Right cardiac atrium (tissue), 5 donors: ENCODE measurements at places on chromosomes 1 and 21.

DNA sequence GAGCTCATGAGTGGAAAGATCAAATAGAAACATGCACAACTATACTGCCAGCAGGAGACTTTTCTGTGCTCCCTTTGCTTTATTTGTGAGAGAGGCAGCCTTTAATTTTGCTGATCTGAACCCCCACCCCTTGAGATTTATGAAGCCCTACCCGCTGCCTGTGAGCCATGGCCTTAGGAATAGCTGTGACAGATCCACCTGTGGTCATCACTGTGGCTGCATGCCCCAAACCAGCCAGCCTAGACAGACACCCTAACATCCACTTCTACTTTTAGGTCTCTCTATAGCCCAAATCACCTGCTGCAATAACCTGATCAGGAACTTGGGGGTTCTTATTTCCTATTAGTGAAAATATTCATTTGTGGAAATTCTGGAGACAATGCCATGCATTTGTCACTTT, 196.2 kb downstream of the C1orf94 start:
- DNase-seq = no peak

- DNase-seq = peak; percentile 34
These were observed 3.4 kb upstream of the FALEC start for GRCh38 chr1:150511985-150512660.

DNA sequence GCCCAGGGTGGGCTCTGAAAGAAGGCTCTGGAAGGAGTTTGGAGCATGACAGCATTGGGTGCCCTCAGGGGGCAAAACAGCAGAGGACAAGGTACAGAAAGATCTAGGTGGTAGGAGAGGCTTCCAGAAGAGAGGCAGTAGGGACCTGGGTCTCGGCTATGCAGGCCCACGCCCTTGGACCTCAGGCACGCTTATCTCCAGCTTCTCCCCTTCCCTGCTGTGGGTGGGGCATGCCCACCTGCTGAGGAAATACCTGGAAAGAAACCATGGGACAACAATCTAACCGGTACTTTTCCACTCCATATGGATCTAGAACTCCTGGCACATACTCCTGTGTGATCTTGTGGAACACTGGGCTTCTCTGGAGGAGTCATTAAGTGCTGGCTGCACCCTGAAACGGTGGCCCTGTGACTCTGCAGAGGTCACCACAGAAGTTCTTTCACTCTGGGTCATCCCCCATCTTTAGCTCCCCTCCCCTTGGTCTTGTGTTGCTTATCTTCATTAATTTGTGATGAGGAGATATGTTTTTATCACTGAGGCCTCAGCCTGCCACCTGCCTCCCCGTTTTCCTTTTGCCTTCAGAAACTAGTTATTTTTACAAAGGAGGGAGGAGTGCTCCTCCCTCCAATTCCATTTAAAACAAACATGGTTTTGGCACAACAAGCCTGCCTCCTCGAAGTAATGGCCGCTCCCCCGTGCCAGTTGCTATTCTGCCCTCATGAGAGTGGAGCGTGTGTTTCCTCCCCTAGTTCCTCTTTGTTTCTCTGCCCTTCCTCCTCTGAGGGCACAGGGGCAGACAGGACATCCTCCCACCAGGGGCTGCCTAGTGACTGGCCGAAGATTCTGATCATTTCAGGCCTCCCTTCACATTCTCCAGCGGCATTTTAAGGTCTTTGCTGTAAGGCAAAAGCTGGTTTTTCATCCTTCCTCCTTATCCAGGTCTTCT, 78.0 kb upstream of the ATP5PO start:
- DNase-seq = peak; percentile 58

GRCh38 chr1:173193639-173194038, 13.5 kb downstream of the TNFSF4 start:
- no peak for DNase-seq

DNA sequence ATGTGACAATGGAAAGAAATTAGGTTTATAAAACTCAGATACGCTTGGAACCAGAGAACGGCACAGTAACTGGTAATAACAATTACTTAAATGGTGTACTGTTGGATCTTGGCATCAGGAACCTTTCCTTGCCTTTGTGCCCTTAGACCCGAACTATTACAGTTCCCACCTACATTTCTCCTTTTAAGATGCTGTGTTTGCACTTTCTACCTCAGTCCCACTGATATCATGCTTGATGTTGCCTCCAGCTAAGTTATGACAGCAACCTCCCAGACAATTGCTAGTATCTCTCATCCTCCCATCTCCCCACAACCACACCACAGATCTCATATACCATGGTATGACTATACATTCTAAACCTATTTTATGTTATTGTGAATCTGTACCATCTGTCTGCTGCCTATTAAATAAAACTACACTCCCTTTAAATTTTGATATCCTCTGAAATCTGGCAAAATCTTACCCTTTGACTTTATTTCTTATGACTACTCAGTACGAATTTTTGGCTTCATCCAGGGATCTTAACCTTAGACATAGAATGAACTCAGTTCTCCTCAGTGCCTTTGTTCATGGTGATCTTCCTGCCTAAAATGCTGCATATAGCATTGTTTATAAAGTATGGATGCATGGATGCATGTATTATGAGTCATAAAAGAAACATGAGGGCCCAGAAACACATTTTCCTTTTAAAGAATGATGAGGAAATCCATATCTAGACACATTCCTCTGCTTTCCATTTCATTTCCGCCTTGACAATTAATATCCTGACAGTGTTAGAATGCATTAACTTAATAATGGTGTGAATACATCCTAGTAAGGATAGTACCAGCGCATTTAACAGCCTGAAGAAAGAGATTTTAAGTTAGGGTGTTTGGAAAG, 64.1 kb downstream of the LRRC8D start:
- DNase-seq = no peak

DNA sequence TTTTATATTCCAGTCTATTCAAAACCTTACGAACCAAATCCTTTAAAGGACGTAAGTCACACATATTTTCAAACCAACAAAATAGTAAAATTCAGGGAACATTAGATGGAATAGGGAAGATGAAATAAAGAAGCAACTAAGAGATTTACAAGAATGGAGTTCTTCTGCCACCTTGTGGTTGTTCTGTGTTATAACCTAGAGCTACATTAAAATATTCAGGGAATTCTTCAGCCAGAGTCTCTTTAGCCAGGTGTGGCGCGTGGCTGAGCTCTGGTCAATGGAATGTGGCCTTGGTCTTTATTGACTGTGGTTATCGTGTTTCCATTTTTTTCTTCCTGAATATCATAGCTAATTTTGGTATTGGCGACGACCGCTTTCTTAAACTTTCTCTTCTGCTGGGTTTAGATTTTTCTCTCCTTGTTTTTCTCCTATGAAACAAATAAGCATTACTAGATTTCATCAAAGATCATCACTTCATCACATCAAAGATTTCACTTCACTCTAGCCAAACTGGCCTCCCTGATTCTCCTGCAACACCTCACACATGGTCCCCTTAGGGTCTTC, 221.3 kb downstream of the MRPL39 start:
- DNase-seq = no peak

- peak; percentile 59 for DNase-seq
These were observed 5.0 kb downstream of the SLC22A15 start for GRCh38 chr1:115980998-115981993.

- DNase-seq = no peak
These were observed 184.5 kb upstream of the TNR start for GRCh38 chr1:175927944-175928343.

- DNase-seq = no peak
These were observed 42.8 kb downstream of the SMG7 start for GRCh38 chr1:183515002-183515689.

DNA sequence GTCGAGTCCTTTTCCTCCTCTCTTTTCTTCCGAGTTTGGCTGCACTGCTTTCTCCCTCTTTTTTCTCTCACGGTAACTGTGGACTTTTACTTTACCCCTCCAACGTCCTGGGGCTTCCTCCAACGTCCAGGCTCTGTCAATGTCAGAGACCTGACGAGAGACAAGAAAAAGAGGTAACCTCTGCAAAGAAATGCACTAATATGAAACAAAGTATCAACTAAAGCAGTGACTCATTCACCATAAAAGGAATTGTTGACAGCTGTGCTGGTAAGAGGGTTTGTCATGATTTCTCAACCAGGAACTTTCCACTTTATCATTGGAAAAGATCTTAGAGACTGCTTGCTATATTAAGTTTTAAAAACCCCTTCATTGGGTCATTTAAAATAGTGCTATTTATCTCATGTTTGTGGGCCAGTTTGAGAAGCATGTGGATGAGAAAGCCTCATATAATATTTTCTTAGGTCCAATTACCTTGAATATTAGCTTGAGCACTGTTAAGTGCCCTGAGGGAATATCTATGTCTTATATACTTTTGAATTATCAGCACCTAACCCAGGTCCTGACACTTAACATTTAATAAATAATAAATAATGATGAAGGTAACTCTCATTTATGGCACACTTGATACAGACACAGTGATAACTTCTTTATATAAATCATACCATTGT, at the start of gene GBP2:
TSS of gene GBP2 (minus strand) at position 202 of the 668 bp plus-strand sequence. CDS start 4,148 bp downstream, outside the sequence.
- no peak for DNase-seq

GRCh38 chr1:209756615-209757445, 977 bp downstream of the TRAF3IP3 start:
- peak; percentile 65 for DNase-seq

GRCh38 chr1:180791806-180792205, 120.9 kb upstream of the KIAA1614 start:
- no peak for DNase-seq

- no peak for DNase-seq
These were observed 306.2 kb downstream of the MATN1 start for GRCh38 chr1:30417001-30417700.

- DNase-seq = peak; percentile 58
These were observed 9.7 kb upstream of the COL8A2 start for GRCh38 chr1:36134505-36135329.

GRCh38 chr1:244919320-244920282, 55.3 kb upstream of the HNRNPU start:
- no peak for DNase-seq

- no peak for DNase-seq
These were observed 35.1 kb upstream of the ADORA3 start for GRCh38 chr1:111538343-111539025.

- DNase-seq = no peak
These were observed 16.2 kb downstream of the CCSAP start for GRCh38 chr1:229326601-229327000.

DNA sequence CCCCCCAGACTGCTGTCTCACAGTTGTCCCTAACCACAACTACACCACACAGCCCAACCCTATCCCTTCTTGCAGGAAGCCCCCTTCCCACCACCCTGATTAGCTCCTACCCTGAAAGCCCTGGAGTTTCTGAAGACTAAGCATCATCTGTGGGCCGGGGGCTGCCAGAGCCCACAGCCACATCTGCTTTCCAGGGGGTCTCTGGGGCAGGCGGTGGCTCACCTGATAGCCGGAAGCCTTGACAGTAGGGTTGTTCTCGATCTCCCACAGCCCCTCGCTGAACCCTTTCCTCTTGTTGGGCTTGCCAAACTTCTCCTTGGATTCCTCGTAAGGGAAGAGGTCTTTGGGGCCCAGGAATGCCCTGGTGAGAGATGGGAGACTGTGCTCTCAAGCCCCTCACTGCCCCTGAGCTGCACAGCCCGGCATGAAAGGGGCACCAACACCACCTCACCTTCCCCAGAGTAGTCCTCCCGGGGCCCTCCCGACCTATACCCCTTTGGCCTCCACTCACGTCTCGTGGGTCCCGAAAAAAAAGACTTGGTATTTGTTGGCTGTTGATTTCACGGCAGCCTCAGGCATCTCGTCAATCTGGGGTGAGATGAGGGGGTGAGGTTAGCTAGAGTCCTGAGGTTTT, 4.0 kb upstream of the MRPL24 start:
- no peak for DNase-seq

DNA sequence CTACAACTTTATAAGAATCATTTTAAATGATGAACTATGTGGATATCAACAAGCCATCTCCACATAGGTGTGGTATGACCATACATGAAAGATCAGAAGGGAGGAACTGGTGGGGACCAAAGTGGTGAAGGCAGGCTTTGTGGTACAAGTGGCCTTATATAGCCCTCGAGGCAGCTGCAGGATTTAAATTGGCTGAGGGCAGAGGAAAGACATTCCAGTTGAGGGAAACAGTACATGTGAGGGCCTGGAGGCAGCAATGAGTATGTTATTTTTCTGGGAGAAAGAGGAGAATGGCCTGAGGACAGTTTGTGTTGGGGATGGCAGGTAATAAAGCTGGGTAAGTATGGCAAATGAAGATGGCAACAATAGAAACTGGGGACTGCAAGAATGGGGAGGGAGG, 17.1 kb downstream of the OSCP1 start:
- DNase-seq = no peak

DNA sequence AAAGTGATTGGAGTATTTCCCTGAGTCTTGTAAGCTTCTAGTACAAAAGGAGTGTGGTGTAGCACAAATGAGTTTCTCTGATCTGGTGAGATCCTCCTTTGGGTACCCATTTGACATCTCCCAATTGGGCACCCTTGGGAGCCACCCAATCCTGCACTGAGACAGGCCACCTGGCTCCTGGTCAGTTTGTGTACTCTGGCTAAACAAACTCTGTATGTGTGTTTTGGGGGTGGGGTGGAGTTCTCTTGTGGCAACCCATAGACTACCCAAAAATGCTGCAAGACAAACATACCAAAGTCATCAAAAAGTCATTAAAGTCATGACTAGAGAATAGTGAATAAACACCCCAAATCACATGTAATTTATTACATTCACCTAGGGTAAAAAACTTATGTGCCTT, 8.4 kb upstream of the HIVEP3 start:
- DNase-seq = no peak

DNA sequence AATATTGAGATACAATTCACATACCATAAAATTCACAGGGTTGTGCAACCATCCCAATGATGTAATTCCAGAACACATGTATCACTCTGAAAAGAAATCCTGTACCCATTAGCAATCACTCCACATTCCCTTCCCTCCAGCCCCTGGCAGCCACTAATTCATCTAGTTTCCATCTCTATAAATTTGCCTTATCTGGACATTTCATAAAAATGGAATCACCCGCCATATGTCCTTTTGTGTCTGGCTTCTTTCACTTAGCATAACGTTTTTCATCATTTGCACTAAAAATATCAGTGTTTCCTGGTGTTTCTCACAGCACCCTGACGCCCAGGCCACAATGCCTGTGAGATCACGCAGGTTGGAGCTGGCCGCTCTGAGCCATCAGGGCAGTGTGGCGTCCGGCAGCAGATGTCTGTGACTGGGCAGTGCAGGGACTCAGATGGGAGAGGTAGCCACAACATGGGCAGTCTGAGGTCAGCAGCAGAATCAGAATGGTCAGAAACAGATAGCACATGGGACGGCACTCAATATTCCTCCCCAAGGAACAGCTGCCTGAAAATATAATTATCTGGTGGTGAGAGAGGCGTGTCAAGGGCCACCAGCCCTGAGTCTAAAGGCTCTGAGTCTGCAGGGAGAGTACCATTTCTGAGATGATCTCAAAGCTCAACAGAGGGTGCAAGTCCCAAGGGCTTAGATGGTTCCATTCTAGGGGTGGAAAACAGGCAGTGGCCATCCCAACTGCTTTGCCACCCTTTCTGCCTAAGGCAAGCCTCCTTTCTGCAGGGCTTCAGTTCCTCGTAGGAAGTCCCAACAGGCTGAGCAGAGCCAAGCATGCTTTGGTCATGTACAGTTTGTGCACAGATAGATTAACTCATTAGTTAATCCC, 129.4 kb upstream of the EDN2 start:
- no peak for DNase-seq

- DNase-seq = no peak
These were observed 50.0 kb downstream of the HHAT start for GRCh38 chr1:210378736-210379135.

GRCh38 chr1:30600706-30601105, 122.7 kb downstream of the MATN1 start:
- DNase-seq = no peak
